GM18507 (cell line): ENCODE measurements at places on chromosomes 3 and 15.

DNA sequence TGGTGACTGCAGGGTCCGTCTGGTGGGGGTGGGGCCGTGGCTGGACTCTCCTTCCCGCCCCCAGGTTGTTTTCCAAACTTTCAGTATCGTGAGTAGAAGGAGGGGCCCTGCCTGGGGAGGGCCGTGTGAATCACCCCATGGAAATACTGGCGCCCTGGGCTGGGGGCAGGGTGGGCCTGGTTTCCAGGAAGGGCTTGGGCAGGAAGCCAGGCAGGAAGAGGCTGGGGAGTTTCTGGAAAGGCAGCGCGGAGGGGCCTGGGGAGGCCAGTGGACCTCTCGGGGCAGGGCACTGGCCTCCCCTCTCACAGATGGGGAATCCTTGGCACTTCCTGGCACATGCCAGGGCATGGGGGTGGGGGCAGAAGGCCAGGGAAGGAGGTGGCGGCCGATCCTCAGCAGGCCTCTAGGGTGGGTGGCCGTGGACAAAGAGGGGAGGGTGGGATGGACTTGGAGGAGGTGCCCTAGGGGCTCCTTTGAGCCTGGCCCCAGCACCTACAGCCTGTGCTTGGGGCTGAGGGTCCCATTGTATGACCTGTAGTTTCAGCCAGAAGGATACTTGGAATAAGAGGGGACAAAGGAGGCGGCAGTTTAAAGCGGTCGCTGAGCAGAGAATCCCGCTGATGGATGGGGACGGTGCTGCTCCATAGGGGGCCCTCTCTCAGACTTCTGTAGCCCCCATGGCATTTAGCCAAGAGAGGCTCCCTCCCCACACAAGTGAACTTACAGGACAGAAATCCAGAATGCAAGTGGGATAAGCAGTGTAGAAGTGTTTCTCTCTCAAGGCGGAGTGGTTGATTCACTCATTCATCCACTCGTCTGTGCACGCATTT is 56.5 kb upstream of the GATA2 start:
- DNase-seq = no peak

DNA sequence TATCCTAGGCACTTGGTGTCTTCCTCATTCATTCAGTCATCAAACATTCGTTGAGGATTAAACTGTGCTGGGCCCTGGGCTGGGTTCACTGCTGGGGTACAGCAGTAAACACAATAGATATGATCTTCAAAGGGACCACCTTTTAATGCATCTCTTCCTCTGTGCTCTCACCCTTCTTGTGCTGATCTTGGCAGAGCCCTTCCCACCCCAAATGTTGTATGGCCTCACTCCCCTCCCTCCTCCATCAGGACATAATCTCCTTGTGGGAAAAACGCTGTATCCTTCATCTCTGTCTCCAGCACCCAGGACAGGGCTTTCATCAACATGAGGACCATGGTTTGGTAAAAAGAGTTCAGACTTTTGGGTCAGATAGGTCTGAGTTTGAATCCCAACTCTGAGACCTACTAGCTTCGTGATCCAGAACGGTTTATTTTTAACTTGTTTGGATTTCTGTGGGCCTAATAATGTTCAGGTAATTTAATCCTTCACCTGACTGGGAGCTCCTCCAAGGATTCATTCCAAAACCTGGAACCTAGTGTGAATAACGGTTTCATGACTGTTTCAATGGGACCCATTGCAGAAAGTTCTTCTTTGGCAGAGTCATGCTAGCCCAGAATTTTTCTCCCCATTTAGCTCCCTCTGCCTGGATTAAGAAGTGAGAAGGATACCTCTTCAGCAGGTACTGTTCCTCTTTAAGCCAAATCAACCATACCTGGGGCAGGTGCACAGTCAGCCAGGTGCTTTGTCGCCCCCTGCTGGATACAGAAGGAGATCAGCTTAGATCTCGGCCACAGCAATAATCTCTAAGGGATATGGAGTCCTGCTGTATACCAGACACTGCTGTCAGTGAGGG is 5.2 kb upstream of the WNT7A start:
- DNase-seq = peak; percentile 38

DNA sequence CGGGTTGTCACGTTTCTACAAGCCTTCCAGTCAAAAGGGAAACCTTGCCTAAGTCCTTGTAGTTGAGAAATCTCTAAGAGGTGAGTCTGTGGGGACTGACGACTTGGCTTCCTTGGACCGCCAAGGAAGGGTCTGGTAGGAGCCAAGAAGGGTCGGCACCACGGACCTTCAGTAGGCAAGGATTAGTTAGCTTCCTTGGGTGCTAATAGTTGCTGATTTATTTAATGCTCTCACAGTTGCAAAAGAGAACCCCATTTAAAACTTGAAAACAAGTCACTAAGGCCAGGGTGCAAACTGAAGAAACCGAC is 361 bp upstream of the LCMT2 start:
- DNase-seq = no peak

DNA sequence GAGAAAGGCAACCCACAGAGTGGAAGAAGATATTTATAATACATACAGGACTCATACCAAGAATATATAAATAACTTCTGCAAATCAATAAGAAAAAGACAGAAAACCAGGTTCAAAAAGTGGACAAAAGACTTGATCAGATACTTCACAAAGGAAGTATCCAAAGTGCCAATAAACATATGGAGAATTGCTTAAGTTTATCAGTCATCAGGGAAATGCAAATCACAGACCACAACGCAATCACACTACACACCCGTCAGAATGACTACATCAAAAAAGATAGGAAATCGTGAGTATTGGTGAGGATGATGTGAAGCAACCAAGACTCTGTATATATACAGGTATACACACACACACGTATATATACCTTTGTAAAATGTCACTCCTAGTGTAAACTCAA is 180.6 kb downstream of the FAM43A start:
- DNase-seq = no peak

GRCh38 chr15:85704720-85705429 is 89.8 kb downstream of the KLHL25 start:
- no peak for DNase-seq

DNA sequence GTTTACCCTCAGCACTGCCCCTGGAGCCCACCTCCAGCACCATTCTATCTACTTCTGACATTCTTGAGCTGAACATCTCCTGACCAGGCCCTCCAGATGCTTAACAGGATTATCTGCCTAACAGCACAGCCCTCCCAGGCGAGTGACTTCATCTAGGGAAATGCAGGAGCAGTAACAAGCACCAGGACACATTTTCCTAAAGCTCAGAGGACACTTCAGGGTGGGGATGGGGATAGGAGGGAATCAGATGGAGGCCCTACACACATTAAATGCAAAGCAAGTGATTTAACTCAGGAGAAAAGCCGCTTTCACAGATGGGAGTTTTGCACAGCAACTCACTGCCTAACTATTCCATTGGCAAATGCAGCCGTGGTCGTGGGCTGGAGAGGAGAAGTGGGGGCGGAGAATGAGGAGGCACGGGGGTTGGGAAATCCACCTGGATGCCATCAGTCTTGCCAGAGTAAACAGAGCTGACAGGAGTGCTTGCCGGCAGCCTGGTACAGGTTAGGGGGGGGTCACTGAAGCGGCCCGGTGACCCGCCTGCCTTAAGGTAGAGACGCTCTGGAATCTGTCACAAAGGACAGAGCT is 21.3 kb upstream of the BNC1 start:
- DNase-seq = no peak

DNA sequence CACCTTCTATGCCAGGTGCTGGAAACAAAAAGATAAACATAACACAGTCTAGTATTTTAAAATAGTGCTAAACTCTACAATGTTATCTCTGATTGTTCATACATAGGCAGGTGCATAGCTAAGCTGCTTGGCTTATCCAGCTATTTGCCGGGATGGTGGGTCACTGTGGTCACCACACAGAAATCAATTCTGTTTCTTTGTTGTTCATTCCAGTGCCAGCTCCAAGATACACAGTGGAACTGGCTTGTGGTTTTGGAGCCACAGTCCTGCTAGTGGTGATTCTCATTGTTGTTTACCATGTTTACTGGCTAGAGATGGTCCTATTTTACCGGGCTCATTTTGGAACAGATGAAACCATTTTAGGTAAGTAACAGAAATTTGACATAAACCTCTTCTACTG is 130.2 kb downstream of the IL1RAP start:
- no peak for DNase-seq

- DNase-seq = no peak
Observed at GRCh38 chr15:70269991-70270751, 172.5 kb upstream of the TLE3 start.

- DNase-seq = peak; percentile 51
Observed at GRCh38 chr3:50519471-50520089, 16.1 kb upstream of the CACNA2D2 start.

GRCh38 chr3:56799251-56799882 is 2.4 kb downstream of the ARHGEF3 start:
- DNase-seq = no peak

GRCh38 chr15:52563501-52564060 is 5.2 kb downstream of the ARPP19 start:
- DNase-seq = no peak

GRCh38 chr3:48716508-48716981 is 476 bp downstream of the IP6K2 start:
- no peak for DNase-seq

GRCh38 chr15:101267320-101268104 is 9.8 kb downstream of the SELENOS start:
- no peak for DNase-seq

- DNase-seq = no peak
Observed at GRCh38 chr3:96209699-96210098, 604.7 kb upstream of the EPHA6 start.

GRCh38 chr3:153669527-153669926 is 451.7 kb upstream of the ARHGEF26 start:
- no peak for DNase-seq

- DNase-seq = no peak
Observed at GRCh38 chr3:135261916-135262315, 466.9 kb downstream of the EPHB1 start.

GRCh38 chr3:11322931-11323330 is 50.7 kb downstream of the ATG7 start:
- DNase-seq = no peak

DNA sequence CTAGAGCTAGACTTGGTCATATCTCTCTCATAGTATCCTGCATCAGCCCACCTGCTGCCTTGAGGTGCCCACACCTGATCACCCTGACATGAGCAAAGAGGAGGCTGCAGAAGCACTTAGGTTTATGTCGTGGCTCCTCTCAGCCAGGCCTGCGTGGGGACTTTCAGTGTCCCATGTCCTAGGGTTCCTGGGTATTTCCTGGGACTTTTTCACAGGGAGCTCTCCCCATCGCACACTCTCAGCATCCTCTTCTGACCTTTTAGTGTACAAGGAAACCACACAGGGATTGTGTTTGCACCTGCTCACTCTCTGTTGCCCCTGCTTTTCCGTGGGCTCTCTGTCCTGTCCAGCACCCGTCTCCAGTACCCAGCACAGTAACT is 61.4 kb downstream of the ARNT2 start:
- no peak for DNase-seq

GRCh38 chr3:73026111-73026759 is 29.6 kb downstream of the PPP4R2 start:
- no peak for DNase-seq

- no peak for DNase-seq
Observed at GRCh38 chr15:70033109-70033508, 64.6 kb downstream of the TLE3 start.

DNA sequence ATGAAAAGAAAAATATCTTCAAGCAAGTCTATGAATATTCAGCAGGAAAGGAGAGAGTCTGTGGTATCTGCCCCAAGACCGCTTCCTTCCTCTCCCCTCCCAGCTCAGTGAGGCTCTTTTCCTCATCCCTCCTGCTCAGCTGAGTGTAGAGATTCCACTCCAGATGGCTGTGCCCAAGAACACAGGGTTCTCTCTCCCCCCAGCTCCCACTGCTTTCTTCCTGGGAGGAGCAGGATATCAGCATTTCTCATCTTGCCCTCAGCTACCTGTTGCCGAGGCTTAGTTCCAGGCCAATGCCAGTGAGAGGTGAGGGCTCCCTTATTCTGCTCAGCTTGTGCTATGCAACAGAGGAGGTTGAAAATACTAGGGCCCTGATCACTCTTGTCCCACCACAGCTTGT is 211.9 kb downstream of the SV2B start:
- no peak for DNase-seq

GRCh38 chr3:185843126-185843525 is 18.3 kb upstream of the IGF2BP2 start:
- no peak for DNase-seq

- no peak for DNase-seq
Observed at GRCh38 chr3:126310816-126311215, 46.4 kb downstream of the KLF15 start.

- DNase-seq = no peak
Observed at GRCh38 chr3:144549166-144549565, 577.5 kb downstream of the DIPK2A start.

GRCh38 chr3:100023595-100023994 is 90.7 kb downstream of the FILIP1L start:
- no peak for DNase-seq

DNA sequence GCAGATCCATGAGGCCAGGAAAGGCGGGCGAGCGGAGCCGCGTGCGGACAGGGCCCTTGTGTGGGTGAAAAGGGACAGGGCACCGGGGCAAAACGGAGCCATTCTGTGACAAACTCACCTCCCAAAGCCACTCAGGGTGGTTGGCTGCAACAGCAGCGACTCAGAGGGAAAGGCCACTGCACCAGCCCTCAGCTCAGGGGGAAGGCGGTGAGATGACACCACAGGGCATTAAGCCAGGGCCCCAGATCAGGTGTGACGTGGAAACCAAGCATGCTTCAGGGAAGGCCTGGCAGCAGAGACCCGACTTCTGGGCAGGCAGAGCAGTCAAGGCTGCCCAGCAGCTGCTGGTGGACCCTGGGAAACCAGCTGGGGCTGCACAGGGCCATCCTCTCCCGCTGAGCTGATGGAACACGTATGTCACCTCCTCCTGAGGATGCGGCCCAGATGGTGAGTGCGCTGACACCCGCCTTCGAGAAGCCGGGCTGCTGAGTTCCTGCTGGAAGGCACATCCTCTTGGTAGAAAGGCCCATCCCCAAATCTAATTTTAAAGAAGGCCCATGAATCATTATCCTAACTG is 82.3 kb downstream of the CHSY1 start:
- DNase-seq = no peak

- DNase-seq = peak; percentile 81
Observed at GRCh38 chr15:39920510-39921273, 626 bp upstream of the GPR176 start.

GRCh38 chr3:71066356-71066755 is 517.2 kb downstream of the FOXP1 start:
- no peak for DNase-seq

GRCh38 chr15:94457661-94458060 is 226.3 kb downstream of the MCTP2 start:
- DNase-seq = no peak

- no peak for DNase-seq
Observed at GRCh38 chr15:82585072-82585471, 44.8 kb upstream of the RPS17 start.
